Stimulated activated CD8-positive, alpha-beta memory T cell treated with anti-CD3 and anti-CD28 coated beads, Interleukin-4, amount 100 ng/mL, for 4 hours (primary cell): ENCODE measurements at places on chromosomes 13 and 19.

DNA sequence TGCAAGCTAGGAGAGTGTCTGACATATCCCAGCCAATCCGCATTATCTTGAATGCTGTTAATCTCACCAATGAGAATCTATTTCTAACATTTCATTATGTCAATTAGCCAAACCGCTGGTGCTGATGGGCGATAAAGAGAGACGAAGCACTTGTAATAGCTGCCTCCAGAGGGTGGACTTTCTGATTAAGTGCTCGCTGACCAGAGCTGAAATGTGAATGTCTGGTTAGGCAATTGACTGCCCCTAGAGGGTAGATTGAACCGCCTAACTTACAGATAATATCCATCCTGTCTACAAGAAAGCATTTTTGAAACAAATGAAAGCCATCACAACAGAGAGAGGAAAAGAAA is 552 bp upstream of the GRWD1 start:
- DNase-seq: no peak

- DNase-seq: no peak
Measured at GRCh38 chr13:106467427-106468122, 67.9 kb downstream of the EFNB2 start.

DNA sequence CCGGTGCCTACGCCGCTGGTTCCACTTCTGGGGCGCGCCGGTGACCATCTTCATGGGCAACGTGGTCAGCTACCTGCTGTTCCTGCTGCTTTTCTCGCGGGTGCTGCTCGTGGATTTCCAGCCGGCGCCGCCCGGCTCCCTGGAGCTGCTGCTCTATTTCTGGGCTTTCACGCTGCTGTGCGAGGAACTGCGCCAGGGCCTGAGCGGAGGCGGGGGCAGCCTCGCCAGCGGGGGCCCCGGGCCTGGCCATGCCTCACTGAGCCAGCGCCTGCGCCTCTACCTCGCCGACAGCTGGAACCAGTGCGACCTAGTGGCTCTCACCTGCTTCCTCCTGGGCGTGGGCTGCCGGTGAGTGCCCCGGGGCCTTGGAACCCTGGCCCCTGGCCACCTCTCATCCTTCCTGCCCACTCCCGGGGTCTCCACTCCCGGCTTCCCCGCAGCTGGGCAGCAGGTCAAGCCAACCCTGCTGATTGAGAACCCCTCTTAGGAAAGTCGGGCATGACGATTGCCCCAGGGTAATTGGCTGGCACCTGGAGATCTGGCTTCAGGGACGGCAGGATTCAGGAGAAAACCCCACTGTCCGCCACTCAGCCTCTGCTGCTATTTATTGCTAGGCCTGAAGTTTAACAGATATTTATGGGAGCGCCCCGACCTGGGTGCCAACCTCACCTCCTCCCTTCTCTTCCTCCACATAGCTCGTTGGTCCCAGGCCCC is 39.1 kb downstream of the TRPM4 start:
- DNase-seq: no peak

GRCh38 chr19:29290853-29291252 is 77.9 kb upstream of the UQCRFS1 start:
- DNase-seq: no peak

DNA sequence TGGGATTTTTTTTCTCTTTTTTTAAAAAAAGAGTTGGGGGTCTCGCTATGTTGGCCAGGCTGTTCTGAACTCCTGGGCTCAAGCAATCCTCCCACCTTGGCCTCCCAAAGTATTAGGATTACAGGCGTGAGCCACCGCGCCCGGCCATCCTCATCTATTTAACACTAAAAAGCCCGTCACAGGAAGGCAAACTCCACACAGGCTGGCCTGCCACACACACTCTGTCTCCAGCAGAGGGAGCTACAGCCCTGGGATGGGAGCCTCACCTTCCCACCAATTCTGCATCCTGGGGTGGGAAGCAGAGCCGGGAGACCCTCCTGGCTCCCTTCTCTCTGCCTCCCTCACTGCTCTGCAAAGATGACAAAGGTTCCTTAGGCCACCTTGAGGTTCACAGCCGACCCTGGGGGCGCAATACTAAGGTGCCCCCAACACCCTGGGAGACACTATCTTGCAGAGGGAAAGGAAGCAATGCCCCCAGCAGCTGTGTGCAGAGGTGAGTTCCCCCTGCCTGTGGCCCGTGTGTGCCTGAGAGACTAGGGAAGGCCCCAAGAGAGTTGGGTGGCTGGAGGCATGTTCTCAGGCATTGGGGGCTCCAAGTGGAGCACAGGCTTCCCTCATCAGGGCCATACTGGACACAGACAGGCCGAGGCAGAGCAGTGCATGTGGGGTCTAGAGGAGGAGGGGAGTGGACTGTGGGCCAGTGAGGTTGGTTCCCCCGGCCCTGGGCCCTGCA is 27.4 kb upstream of the TIMM44 start:
- DNase-seq: no peak

GRCh38 chr19:32622002-32622401 is 41.0 kb downstream of the PDCD5 start:
- no peak for DNase-seq

- no peak for DNase-seq
Measured at GRCh38 chr19:38812841-38813320, at the start of gene LGALS4. Gene LGALS4, minus strand, starts transcription at chr19:38812945. Its CDS starts 59 bp downstream, at chr19:38812886.

DNA sequence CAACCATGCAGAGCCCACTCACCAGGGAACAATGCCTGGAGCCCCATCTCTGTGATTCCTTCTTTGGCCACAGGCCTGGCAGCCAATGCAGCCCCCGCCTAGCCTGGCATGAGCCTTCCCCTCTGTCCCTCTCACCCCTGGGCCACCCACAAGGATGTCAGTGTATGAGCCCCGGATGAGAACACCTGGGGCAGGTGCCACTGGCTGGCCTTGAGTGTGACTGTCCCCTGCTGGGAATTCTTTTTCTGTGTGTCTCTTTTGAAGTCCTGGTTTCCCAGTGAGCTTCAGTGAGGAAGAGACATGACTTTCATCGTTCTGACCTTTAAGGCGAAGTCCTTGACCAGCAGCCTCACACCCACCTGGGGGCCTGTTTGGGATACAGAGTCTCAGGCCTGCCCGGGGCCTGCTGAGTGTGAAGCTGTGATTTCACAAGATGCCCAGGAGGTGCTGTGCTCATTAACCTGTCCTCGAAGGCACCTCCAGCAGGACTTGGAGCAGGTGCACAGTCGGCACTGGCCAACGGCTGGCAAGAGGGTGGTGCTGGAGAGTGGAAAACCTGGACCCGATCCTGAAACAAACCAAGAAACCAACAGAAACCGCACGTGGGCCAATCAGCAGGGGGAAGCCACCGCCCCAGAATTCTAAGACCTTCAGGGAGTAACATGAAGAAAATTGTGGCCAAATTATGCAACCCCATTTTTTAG is 27.4 kb upstream of the SPACA7 start:
- no peak for DNase-seq

GRCh38 chr19:34838753-34839431 is 65.9 kb upstream of the ZNF599 start:
- DNase-seq: no peak
